HT1080 (cell line): ENCODE measurements at places on chromosomes 7 and 10.

DNA sequence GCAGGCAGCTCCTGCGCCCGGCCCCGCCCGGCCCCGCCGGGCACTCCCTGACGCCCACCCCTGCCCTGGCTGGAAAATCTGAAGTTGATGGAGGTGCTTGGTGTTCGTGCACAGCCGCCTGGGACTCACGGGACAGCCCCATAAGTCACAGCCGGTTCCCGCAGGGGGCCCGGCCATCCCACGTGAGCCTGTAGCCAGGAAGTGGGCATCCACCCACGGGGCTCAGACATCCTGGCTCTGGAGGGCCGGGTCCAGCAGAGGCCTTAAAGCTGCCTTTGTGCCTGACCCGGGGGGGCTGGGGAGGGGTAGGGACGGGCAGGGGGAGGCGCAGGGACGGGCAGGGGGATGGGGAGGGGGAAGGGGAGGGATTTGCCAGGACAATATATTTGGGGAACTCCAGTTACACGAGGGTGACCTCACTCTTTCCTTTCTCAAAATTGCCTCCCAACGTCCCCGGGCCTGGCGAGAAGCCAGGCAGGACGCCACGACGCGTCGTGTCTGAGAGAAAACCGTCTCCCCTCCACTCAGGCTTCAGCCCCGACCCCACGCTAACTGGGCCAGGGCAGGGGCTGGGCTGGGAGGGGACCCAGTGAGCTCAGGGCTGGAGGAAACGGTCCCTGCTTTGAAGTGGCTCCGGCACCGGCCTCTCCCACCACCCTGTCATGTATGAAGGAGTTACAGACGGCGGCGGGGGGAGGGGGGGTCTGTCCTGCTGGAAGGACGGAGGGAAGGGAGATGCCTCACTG lies 82.1 kb upstream of the PDGFA start:
- DNase-seq: no peak

DNA sequence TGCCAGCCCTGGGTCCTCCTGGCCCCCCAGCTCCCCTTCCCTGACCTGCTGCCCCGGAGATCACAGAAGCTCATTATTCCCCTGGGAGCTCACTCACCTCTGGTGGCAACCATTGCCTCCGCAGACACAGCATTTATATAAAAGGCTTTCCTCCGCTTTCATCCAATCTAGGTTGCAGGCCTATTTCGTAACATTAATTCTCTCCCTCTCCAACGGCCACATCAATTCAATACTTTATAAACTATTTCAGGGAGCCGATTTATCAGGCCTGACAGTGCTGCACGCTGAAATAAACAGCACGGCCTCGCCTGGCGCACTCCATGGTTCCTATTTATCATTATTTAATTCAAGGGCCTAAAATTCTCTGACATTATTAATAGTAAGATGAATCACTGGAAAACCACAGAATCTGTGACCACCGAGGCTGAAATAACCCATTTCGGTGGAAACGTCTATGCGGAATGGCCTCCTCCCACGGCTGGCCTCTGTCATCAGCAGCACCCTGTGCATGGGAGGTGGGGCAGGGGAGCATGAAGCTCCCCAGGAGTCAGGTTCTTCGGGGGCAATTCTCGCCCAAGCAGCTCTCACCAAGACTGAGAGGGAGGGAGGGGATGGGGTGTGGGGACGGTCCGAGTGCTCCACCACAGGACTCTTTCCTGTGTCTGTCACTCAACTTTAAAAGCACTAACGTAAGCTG lies 249.3 kb upstream of the PFKP start:
- DNase-seq: no peak

- DNase-seq: no peak
Measured at GRCh38 chr7:71208881-71209280, 76.9 kb downstream of the GALNT17 start.

DNA sequence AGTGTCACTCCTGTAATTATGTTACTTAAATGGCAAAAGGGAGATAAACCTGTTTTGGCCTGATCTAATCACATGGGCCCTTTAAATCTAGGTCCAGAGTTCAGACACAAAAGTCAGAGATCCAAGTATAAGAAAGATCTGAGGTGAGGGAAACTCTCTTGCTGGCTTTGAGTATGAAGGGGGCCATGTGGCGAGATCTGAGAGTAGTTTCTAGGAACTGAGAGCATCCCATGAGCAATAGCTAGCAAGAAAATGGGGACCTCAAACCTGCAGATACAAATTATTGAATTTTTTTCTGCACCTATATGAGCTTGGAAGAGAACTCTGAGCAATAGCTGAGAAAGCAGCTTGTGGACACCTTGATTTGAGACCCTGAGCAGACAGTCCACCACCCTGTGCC lies 27.6 kb downstream of the ANKRD7 start:
- DNase-seq: no peak

DNA sequence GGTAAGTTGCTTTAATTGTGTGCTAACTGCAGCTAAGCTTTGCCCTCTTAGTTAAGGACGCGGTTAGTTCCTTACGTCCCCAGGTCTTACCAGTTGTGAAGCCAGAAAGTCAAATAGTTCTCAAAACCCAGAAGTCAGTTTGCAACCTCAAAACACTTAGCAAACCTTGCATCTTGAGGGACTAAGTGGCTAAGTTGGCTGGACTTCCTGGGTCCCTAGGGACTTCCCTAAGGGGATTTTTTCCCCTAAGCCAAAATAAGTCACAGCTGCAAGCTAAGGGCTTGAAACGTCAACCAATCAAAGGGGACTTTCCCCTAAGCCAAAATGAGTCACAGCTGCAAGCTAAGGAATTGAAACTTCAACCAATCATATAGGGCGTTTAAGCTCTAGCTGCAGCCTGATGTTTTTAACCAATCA lies 36.2 kb upstream of the HECW1 start:
- DNase-seq: peak; percentile 29

GRCh38 chr10:49158404-49158803 lies 24.6 kb upstream of the FAM170B start:
- DNase-seq: no peak

GRCh38 chr10:34333513-34333912 lies 481.6 kb downstream of the PARD3 start:
- DNase-seq: no peak

GRCh38 chr7:48426331-48426965 lies 255.2 kb downstream of the ABCA13 start:
- no peak for DNase-seq

DNA sequence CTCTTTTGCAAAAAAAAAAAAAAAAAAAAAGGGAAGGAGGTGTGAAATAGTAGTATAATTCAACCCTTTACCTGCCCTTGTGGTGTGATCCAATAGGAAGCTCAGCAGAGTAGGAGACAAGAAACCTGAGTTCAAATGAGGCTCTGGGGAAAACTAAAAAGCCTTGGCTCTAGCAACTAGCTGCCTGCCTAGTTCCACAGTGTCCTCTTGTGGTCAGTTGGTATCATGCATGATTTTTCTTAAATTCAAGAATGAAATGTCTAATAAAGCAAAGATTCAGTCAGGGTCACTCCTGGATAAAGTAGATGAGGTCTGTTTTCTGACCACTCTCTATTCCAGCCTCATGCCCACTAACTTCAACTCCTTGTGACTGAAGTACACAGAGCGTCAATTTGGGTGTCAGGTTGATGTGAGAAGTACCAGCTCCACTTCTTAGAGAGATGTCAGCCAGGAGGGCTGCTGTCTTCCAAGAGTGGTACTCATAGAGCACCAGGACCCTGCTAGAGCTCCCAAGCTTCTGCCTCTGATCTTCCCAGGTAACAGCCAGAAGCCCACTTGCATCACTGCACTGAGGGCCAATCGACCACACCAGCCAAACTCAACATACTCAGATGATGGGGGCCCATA lies 10.5 kb downstream of the LSM5 start:
- DNase-seq: peak; percentile 20

GRCh38 chr10:129059977-129060376 lies 407.1 kb upstream of the MGMT start:
- DNase-seq: no peak

DNA sequence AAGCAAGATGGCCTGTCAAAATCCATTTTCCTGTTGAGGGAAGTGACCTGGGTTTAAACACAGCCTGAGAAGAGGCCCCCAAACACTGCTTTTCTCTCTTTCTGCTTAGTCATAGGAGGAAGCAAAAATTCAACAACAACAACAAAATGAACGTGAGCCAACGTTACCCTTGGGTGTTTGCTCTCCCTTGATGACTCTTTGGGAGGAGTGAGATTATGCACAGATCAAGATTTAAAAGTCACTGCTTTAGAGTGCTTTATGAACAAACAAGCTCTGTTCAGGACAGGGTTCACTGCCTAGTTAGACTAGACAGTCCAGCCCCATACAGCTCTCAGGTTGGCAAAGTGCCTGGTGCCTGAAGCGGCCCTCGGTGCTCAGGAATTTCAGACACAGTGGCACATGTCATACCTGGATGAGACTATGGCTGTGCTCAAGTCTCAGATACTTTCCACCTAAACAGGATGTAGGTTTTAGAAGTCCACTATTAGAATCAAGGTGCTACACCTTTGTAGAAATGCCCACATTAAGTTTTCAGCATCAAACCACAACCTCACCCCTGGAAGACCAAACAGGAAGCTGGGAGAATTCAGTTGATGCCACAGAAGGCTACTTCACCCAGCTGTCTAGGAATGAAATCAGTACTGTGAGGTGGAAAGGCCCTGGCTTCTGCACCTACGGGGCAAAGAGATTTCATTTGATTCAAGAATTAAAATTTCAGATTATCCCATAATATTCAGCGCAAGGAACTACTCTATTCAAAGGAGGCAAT lies 38.7 kb downstream of the DENND11 start:
- no peak for DNase-seq
